ENCODE measurements at places on chromosomes 2 and 18.

DNA sequence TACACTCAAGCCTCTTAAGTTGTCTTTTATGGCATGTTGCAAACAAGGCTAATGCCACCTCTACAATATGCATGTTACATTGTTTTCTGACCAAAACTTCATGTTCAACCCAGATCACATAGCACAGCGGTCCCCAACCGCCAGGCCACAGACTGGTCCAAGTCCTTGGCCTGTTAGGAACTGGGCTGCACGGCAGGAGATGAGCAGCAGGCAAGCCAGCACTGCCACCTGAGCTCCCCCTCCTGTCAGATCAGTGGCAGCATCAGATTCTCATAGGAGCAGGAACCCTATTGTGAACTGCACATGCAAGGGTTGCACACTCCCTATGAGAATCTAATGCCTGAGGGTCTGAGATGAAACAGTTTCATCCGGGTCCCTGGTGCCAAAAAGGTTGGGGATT, 324.8 kb upstream of the CHAC2 start:
- DNase-seq: no peak

DNA sequence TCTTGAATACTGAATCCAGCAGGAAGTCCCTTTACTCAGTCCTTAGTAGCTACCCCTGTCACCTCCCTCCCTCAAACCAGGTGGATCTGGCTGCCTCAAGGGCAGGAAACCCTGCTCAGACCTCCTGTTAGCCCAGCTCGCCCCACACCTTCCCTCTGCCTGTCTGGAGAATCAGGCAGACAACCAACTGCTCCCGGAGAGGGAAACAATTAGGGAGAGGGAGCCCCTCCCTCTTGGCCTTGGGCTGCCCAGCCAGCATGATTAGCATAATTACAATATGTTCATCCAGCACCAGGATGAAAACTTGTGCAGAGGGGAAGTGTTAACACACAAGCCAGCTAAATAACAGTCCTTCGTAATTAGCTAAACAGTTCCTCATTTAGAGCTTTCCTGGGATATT, 185.5 kb downstream of the C1D start:
- no peak for DNase-seq

DNA sequence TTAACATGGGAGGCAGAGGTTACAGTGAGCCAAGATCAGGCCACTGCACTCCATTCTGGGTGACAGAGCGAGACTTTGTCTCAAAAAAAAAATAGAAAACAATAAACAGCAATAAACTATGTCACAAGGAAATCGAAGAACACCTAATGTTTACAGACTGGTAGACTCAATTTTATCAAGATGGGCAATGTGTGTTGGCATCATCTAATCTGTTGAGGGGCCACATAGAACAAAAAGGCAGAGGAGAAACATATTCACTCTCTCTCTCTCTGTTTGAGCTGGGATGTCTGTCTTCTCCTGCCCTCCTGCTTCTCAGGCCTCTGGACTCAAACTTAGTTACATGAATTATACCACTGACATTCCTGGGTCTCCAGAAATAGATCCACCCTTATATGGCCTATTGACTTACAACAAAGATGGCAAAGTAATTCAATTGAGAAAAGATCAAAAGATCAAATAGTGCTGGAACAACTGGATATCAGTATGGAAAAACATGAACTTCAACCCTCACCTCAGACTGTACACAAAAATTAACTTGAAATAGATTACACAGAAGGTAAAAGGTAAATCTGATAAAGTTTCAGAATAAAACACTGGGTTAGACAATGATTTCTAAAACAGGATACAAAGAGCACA, 703.8 kb upstream of the CRIM1 start:
- no peak for DNase-seq

DNA sequence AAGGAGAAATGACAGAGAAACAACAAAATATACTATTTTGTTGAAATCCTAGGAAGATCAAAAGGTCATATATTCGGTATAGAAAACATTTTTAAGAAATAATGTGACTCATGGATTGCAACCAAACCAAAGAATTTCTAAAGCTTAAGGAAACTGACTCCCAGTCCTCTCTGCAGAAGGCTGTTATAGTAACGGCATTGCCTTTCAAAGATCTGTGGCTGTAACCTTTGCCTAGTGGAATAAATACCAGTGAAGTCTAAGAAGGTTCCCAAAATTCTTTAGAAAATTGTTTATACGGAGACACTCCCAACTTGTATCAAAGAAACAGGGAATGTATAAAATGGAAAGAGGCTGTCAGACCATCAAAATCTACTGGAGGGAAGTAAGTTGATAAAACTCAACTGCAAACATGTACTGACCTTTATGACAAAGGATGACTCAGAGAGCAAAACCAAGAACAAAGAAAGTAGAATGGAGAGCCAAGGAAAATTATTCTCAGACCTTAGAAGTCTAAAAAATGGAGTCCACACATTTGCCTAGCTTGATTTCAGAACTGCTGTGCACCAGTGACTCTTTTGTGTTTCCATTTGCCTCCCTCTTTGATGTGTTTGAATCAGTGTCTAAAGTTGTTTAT, 48.6 kb upstream of the FSIP2 start:
- DNase-seq: no peak

DNA sequence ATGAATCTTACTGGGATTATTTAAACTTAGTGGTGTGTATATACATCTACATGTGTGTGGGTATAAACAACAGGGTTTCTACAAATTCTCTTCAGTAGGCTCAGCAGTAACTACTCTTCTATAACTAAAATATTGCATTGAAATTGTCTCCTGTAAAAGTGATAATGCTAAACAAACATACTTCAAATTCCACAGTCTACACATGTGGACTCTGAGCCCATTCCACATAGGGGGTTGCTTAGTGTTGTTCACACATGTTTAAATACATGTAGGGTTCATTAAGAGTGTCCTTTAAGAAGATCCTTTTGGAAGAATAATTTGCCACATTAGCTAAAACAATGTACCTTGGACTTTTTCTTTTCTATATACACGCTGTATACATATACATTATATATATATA, 152.8 kb upstream of the VRK2 start:
- DNase-seq: no peak

GRCh38 chr18:44638811-44639210, 41.9 kb upstream of the SETBP1 start:
- no peak for DNase-seq

- DNase-seq: no peak
Observed at GRCh38 chr2:99150706-99151105, 4.0 kb downstream of the TSGA10 start.

GRCh38 chr2:152126664-152127063, 27.8 kb upstream of the CACNB4 start:
- no peak for DNase-seq

- DNase-seq: no peak
Observed at GRCh38 chr2:145220496-145220895, 700.6 kb upstream of the ZEB2 start.

DNA sequence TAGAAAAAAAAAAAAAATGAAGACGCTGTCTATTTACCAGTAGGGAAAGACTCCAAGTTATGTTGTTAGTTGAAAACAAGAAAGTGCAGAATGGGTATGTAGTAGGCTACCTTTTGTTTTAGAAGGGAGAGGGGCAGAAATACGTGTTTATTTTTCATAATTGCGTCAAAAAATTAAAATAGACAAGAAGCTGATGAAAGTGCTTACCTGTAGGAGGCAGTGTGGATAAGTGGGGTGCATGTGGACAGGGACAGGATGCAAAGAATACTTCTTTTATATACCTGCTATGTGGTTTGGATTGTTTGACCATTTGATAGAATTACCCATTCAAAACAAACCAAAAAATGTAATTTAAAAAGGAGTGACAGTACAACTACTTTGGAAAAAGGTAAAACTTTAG, 3.0 kb upstream of the GCG start:
- no peak for DNase-seq

- no peak for DNase-seq
Observed at GRCh38 chr2:202909394-202910192, 1.9 kb downstream of the WDR12 start.

GRCh38 chr2:241659150-241659739, 21.8 kb downstream of the ATG4B start:
- DNase-seq: no peak

DNA sequence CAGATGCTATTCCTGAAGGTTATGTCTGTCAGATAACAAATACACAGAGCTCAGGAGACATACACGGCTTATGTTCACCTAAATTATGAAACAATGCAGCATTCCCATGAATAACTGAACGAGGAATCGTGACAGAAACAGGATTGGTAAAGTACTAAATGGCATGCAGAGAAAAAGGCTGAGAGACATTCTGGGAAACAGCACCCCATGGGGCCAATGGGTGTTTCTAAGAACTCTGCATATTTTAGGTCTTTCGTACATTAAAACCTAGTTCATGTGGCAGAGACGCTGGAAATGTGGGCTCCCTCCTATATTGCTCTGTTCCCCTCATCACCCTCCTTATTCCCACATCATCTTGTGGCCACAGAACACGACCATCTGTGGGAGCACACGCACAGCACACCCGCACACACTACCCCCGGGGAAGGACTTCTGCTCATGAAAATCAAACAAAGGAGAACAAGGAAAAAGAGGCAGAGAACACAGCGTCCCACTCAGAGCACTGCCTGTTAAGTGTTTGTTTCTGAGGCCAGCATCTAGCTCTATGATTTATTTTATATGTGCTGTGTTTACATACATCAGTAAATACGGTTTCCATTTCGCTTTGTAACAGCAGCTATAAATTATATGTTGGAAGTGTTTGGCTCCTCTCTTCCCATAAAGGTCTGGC, 143.6 kb downstream of the AFF3 start:
- DNase-seq: no peak
